ENCODE measurements at places on chromosomes 7 and 10. TPM values are rescaled to one million over a fixed set of nuclear protein-coding genes. Genes with fewer than 3 reads are reported as not detected.

The SP4 gene
- 13.2 TPM for total RNA-seq

GRCh38 chr7:134887523-134887922 lies 98.8 kb upstream of the AGBL3 start:
- no peak for DNase-seq

DNA sequence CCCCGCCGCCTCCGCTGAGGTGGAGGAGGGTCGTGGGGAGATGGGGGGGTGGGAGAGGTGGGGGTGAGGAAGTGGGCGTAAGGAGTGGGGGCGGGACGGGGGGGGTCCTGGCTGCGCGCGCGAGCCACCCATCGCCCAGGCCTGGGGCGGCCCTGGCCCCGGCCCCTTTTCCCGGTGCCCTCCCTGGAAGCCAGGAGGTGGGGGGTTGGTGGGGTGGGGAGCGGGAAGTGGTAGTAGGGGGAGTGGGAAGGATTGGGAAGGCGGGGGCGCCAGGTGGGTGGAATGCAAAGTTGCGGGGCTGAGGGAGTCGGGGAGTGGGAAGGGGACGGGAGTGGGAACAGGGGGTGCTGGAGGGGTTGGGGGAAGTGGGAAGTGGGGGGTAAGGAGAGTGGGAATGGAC lies 319 bp upstream of the MMD2 start:
- DNase-seq, result no peak

DNA sequence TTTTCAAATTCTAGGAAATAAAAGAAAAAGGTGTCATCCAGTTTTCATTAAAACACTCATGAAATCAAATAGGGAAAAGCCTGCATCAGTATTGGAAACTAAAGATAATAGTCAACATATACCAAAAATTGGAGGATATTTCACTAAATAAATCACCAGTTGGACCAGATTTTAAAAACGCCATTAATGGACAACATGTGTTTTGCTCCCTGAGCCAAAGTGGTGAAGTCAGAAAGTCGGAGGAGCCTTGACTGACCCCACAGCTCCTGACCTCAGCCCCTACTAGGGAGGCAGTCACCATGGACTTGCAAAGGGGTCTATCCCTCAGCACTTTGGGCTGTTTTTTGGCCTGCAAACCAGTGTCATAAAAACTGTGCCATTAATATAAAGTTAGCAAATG lies 98.3 kb upstream of the SEC61G start:
- DNase-seq, result no peak

GRCh38 chr7:20200971-20201370 lies 16.2 kb downstream of the MACC1 start:
- no peak for DNase-seq

DNA sequence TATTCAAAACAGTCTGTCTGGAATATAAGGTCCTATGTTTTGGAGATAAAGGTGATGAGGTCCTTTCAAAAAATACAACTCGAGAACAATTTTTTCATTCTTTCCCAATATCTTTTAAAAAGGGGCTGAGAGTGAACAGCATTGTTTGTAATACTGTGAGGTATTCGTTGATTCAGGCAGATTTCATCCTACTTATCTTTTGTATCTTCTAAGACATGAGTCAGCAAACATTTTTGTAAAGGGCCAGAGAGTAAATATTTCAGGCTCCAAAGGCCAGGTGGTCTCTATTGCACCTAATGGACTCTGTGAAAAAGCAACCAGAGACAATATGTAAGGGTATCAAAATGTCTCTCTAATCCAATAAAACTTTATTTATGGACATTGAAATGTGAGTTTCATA lies 8.1 kb upstream of the ANK3 start:
- no peak for DNase-seq

The POT1 gene
- total RNA-seq, result 42.9 TPM

- DNase-seq, result no peak
Measured at GRCh38 chr7:122600042-122600441, 98.9 kb downstream of the RNF133 start.
